ENCODE measurements at places on chromosomes 1 and 21. TPM values are rescaled to one million over a fixed set of nuclear protein-coding genes. Genes with fewer than 3 reads are reported as not detected.

Gene CEP170
- total RNA-seq = 67.2 TPM

Gene ELAPOR1
- not detected for total RNA-seq

Gene DDR2
- 16.4 TPM for total RNA-seq

Gene SLC9C2
- total RNA-seq = 0.17 TPM

Gene GUCA2A
- not detected for total RNA-seq

Measured in heart left ventricle (tissue), 16 donors.